ENCODE measurements at places on chromosomes 6 and 20. TPM values are rescaled to one million over a fixed set of nuclear protein-coding genes. Genes with fewer than 3 reads are reported as not detected.

HLA-DRA gene
- total RNA-seq, result 352 TPM

GINS1 gene
- total RNA-seq, result 1.3 TPM

ECI2 gene
- 337 TPM for total RNA-seq

SOX18 gene
- total RNA-seq, result 45.2 TPM

MOXD1 gene
- 43.4 TPM for total RNA-seq

DNA sequence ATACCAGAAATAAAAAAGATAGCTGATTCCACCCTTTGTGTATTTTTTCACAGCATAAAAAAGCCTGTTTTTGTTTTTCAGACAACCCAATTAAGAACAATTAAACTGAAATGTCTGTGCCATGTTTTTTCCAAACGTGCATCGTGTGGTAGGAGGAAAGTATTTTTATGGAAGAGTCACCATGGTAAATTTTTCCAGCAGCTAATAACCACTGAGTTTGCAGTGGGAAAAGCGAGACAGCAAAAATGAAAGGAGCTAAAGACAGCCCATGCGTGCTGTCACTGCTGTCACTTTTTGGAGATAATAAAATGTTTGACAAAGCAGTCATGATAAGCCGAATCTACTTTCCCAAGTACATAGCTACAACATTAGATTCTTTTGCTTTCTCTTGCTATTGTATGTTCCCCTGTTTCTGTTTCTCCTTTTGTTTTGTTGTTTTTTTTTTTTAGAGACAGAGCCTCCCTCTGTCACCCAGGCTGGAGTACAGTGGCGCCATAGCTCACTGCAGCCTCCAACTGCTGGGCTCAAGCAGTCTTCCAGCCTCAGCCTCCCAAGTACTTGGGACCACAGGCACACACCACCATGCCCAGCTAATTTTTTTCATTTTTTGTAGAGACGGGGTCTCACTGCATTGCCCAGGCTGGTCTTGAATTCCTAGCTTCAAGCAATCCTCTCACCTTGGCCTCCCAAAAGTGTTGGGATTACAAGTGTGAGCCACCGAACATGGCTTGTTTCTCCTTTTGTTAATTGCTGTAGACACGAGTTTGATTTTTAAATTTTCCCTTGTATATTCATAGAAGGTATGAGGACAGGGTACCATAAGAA, 261.3 kb downstream of the TMEM242 start:
- DNase-seq, result no peak

DNA sequence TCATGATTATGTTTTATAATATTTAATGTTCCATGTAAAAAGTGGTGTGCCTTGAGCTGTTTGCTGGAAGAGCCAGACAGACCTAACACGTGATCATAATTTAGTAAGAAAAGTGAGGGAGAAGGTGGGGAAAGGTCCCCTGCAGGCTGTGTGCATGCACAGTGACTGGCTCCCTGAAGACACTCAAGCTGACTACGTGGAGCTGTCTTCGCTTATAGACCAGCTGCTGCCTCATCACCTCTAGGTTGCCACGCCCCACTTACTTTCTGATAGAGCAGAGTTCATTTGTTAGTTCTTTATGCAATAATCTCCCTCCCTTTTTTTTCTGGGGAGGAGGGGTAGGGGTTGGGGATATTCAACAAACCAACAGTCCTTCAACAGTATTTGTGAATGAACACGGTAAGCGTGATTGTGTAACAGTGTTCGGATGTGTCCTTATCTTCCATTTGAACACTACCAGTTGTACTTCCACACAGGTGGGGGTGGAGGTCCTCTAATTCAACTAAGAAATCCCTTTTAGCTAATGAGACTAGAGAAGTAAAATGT, 157.3 kb downstream of the BACH2 start:
- DNase-seq, result no peak

GRCh38 chr6:2127484-2127911, 117.9 kb downstream of the GMDS start:
- DNase-seq, result no peak

DNA sequence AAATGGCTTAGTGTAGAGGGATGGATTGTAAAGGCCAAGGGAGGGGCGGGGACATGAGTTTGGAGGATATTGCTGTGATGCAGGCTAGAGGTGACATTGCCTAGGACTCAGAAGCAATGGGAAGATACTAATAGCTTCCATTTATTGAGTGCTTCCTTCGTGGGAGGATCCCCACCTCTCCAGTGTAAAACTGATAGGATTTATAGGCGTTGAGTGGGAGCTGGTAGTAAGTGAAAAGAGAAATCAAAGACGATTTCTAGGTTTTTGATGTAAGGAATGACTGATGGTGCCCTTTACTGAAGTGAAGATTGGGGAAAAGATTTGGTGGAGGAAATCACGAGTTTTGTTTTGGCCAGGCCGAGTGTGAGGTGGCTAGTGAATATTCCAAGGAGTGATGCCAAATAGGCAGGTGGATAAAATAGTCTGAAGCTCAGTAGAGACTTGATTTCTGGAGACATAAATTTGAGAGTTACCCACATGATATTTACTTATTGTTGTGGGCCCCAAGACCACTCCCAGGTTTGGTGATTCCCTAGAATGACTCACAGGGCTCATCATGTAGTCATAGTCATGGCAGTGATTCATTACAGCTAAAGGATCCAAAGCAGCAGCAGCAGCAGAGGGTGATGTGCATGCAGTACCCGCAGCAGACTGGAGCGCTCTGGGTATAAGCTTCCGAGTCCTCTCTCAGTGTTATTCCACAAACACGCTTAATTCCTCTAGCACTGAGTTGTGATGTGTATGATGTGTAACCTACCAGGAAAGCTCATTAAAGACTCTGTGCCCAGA, 10.2 kb downstream of the RPRD1B start:
- DNase-seq, result peak; percentile 54

DNA sequence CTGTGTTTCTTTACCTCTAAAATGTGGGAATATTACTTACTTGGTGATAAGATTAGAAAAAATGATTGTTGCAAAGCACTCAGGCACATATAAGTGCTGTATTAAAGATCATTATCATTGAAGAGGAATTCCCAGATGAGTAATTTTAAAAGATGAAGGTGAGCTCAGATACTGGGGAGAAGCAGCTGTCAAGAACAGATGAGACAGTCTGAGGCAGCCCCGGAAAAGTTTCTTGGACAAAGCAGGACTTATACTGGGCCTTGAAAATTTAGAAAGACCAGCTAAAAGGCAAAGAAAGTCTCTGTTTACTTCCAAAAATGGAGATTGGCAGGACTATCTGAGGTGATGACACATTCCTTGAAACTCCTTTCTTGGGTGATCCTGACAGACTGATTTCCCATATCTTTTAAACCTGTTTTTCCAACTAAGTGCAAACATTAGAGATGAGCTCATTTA, 93.8 kb upstream of the MARCKS start:
- DNase-seq, result no peak

DNA sequence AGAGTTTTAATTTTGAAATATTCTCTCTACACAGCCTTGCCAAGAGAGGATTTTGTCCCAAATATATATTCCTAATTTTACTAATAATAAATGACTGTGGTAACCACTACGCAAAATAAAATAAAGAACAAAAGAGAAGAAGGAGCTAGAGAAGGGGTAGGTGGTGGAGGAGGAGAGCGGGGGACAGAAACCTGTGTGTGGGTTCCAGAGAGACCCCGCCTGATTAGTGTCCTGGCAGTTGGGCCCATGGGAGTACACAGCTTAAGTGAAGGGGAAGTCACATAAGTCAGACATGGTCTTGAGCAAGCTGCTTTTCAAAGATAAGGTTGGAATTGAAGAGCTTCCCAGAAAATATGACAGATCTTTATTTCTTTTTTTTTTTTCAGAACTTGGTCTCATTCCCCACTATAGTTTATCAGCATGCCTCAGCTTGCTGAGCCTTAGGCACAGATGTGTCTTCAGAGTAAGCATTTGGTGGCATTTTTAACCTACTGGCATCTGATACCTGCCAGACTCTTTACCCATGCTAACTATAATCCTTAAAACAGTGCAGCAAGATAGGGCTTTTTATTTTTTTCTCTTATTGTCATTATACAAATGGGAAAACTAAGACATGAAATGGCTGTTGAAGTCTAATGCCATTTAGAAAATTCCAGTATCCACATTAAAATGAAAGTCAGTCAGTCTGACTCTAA, 9.6 kb upstream of the RHAG start:
- no peak for DNase-seq

DNA sequence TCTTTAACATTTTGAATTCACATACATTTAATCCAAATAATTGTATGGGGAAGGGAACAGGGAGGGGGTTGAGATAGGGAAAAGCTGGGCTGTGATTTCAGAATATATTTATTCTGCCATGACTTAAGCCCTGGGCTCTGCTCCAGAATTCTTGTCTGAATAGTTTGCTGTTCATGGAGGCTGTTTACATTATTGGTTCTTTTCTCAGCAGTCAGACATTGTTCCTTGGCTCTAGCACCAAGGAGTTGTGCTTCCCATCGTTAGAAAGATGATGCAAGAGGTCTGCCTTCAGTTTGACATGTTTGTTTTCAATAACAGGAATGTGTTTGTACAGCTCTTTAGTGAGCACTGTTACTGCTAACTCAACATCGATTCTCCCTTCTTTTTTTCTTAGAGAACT, 198.8 kb upstream of the CDYL start:
- no peak for DNase-seq

GRCh38 chr6:145139140-145139850, 596.0 kb downstream of the EPM2A start:
- no peak for DNase-seq

- no peak for DNase-seq
These were observed 289.5 kb upstream of the CDYL start for GRCh38 chr6:4486568-4487315.

- DNase-seq, result no peak
These were observed 583.8 kb upstream of the GJE1 start for GRCh38 chr6:141548966-141549365.

GRCh38 chr6:100678027-100678426, 203.1 kb downstream of the ASCC3 start:
- no peak for DNase-seq

DNA sequence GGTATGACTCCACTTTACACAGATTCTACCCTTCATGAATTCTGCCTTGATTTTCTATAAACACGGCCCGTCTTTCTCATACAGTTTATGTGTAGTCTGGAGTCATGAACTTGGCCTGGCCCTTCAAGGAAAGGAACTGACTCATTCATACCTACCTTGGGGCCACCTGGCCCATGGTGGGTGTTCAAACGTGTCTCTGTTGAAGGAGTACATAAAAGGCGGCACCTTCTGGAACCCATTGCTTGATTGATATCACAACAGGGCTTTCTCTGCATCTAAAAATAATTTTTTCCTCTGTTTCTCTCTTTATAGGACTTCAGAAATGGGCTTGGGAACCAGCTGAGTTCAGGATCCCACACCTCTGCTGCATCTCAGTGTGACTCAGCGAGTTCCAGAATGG, 363.0 kb upstream of the SOX4 start:
- DNase-seq, result no peak

GRCh38 chr20:54566031-54566688, 90.8 kb downstream of the DOK5 start:
- DNase-seq, result no peak

Measured in adrenal gland (tissue), 19 donors.